ENCODE measurements at places on chromosomes 2 and 18.
A peak's percentile ranks its signal among the peaks of the same experiment; 100 is the strongest.

GRCh38 chr2:26757873-26758789 lies 6.0 kb upstream of the SLC35F6 start:
- no peak for DNase-seq

DNA sequence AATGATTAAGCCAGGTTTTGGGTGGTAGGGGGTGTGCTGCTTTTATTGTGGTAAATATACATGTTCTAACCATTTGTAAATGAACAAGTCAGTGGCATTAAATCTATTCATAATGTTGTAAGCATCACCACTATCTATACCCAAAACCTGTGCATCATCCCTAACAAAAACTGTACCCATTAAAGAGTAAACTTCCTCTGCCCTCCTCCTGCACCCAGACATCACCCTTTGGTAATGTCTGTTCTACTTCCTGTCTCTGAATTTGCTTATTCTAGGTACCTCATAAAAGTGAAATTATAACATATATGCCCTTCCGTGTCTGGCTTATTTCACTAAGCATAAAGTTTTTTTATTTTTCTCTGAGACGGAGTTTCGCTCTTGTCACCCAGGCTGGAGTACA lies 14.1 kb downstream of the RIF1 start:
- DNase-seq, result no peak

DNA sequence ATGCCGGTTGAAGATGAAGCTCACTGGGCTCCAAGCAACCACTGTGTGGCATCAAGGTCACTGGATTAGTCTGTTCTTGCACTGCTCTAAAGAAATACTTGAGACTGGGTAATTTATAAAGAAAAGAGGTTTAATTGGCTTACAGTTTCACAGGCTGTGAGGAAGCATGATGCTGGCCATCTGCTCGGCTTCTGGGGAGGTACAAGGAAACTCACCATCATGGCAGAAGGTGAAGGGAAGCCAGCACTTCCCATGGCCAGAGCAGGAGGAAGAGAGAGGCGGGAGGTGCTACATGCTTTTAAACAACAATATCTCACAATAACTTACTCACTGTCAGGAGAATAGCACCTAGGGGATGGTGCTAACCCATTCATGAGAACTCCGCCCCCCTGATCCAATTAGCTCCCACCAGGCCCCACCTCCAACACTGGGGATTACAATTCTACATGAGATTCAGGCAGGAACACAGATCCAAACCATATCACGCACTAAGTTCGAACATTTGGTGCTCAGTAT lies 109.7 kb upstream of the MGAT5 start:
- DNase-seq, result no peak

DNA sequence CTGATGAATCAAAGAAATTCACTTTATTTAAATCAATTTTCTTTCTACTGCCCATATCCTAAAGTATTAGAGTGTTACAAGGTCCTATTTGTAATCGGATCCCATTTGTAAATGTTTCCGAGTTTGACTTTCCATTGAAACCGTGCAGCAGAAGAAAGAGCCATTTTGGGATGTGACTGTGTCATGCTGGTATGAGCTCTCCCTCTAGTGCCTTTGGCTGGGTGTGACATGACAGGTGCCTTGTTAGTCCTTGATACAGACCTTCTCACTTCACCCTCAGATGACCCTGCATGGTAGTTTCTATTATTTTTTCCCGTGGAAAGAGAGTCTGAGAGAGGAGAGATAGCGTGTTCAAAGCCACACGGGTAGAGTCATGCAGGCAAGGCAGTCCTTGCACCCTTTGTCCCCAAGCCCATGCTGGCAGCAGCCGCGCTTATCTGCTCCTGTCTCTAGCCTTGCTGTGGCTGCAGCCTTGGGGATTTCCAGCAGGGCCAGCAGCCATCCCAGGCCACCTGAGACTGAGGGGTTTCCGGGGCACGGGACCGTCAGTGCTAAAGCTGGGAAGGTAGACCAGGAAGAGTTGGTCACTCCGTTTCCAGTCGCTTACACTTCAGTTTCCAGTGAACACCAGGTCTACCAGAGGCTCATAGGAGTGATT lies 21.4 kb downstream of the CHMP1B start:
- no peak for DNase-seq

DNA sequence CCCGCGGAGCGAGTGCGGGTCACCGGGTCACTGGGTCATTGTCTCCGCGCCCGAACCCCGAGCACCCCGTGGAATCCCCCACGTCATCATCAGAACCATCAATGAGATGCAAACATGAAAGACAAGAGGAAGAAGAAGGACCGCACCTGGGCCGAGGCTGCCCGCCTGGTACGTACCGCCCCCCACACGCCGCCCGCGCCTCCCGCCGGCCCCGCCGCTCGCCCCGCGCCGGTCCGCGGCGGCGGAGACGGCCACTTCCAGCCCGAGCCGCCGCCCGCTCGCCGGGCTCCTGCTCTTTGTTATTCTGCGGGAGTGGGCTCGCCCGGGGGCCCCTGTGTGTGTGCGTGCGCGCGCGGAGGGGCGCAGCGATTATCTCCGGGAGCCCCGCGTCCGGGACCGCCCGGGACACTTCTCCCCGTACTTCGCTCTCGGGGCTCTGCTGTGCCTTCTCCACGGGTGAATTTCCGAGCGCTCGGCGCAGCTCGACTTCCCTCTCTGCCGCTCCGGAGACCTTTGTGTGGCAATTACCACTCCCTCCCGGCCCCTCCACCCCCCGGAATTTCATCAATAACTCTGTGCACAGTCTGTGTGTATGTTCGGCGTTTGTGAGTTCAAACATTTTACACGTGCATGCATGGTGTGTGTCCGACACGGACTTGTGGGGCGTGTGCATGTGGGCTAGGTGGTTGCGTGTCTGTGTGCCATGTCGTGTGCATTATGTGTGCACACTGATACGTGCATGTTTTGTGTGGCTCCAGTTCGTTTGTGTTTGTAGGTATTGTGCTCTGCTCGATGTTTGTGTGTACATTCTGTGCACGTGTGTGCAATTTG lies 714 bp downstream of the ASXL3 start:
- DNase-seq, result no peak

- DNase-seq, result no peak
Observed at GRCh38 chr2:229350883-229351282, 79.8 kb upstream of the PID1 start.

DNA sequence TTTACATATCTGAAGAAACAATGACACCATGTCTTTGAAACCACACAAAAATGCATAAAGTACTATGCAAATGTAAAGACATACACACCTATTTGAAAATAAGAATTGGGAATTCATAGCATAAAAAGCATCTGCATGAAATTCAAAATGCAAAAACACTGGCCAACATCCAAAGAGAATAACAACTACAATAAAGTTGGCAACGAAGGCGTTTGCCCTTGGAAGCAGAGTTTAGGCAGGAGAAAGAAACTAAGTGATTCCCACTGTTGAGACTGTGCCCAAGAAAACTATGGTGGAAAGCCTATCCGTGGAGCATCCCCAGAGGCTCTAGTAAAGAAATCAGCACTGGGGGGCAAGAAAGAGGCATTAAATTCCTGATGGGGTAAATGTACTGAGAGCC lies 292.8 kb downstream of the RIT2 start:
- DNase-seq, result no peak

DNA sequence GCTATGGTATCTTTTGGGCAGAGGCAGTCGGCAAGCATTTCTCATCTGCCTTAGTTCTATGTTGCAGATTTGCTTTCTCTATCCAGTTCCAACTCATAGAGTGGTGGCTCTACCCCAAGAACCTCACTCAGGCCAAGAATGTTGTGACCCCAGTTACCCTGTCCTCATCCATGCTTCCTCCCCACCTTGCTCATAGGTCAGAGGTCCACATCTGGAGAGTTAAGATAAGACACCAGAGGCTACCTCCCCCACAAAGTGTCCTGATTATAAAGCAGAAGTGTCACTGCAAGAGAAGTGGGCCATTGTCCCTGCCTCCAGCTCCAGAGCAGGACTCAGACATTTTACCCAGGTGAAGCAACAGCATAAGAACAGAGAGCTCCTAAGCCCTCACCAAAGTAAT lies 276.8 kb upstream of the CHST9 start:
- no peak for DNase-seq

GRCh38 chr2:24453379-24454073 lies 37.5 kb upstream of the NCOA1 start:
- no peak for DNase-seq

DNA sequence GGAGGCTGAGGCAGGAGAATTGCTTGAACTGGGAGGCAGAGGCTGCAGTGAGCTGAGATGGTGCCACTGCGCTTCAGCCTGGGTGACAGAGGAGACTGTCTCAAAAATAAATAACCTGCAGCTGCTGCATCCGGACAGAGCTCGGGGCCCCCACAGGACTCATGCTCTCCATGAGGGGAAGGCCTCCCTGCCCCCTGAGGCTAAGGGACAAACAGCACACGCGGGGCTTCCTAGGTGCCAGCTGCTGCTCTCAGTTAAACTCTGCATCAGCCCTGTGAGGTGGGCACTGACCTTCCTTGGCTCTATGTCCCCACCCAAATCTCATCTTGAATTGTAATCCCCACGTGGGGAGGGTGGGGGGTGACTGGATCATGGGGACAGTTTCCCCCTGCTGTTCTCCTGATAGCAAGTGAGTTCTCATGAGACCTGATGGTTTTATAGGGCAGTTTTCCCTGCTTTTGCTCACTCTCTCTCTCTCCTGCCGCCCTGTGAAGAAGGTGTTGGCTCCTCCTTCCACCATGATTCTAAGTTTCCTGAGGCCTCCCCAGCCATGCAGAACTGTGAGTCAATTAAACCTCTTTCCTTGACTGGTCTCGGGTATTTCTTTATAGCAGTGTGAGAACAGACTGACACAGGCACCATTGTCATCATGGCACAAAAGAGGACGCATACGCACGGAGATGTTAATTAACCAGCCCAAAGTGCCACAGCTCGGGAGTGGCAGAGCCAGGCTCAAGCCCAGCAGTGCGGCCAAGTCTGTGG lies 49.9 kb upstream of the TAF1B start:
- DNase-seq, result no peak

- no peak for DNase-seq
Observed at GRCh38 chr2:143529118-143529720, 400.0 kb downstream of the ARHGAP15 start.

DNA sequence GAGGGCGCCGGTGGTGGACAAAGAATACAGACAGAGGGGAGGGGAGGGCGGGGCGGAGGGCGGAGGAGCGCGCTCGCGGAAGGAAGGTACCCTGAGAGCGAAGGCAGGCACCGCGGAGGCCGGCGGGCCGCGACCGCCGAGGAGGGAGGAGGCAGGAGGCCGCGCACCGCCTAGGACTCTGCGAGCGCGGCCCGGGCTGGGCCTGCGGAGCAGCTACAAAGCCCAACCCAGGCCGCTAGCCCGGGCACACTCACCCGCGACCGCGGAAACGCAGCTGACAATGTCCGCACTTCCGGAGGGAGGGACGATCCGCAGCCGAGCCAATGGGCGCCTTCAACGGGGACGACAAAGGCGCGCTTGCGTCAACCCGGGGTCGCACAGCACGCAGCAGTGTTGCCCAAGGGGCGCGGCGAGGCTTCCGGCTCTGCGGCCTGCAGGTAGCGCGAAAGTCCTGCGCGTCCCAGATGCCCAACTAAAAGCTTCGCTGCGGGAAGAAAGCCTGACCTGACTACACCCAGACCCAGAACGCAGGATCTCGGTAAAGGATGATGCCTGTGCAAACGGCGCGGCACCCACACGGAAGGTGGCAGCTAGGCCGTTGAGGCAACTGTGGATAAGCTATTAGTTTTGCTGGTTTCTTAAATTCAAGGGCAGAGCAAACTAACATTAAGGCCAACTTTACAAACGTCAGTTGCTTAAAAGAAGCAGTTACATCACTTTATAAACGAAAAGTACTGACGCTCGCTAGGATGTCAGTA lies at the start of gene C18orf32:
Gene C18orf32 (minus strand): TSS at position 282 of the 758 bp plus-strand sequence. CDS start 3,486 bp downstream, outside the sequence.
- DNase-seq, result peak; percentile 81

GRCh38 chr18:25275412-25276001 lies 76.5 kb downstream of the ZNF521 start:
- DNase-seq, result no peak

- DNase-seq, result no peak
Observed at GRCh38 chr2:85257970-85258605, 69.7 kb downstream of the TGOLN2 start.

- DNase-seq, result no peak
Observed at GRCh38 chr2:204860274-204860673, 315.0 kb downstream of the PARD3B start.

- no peak for DNase-seq
Observed at GRCh38 chr2:170307555-170308351, 129.8 kb downstream of the MYO3B start.

- DNase-seq, result no peak
Observed at GRCh38 chr2:78261454-78261853, 739.3 kb upstream of the LRRTM4 start.

DNA sequence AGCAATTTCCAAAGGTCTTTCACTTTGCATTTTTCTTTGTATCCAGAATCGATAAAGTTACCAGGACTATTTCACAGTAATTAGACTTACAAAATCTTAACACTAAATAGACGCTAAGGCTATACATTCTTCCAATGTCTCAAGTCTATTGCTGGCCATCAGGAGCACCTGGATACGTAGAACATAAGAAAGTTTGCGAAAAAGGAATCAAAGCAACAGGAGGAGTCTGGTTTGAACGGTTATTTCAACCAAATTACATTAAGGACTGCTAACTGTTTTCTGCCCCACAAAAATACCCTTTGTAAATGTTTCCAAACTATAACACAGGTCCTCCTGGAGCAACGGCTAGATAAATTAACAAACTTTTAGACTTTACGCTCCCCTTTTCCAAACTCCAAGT lies 1.4 kb upstream of the HNRNPA3 start:
- DNase-seq, result no peak

DNA sequence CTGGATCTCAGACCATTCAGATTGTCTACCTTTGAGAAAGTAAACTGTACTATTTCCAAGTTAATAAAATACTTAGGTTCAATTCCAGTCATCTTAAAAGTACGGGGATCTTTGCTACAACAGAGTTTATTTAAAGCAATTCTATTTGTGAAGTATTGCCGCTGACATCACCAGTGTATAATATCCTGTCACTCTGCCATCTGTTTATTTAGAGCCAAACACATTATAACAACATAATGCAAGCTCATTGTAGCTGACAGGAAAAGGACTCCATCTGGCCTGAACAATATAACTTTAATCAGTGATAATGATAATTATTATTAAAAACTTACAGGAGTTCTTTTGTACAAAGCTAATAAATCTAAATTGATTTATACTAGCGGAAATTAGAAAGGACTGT lies 786.8 kb downstream of the ERBB4 start:
- DNase-seq, result no peak

DNA sequence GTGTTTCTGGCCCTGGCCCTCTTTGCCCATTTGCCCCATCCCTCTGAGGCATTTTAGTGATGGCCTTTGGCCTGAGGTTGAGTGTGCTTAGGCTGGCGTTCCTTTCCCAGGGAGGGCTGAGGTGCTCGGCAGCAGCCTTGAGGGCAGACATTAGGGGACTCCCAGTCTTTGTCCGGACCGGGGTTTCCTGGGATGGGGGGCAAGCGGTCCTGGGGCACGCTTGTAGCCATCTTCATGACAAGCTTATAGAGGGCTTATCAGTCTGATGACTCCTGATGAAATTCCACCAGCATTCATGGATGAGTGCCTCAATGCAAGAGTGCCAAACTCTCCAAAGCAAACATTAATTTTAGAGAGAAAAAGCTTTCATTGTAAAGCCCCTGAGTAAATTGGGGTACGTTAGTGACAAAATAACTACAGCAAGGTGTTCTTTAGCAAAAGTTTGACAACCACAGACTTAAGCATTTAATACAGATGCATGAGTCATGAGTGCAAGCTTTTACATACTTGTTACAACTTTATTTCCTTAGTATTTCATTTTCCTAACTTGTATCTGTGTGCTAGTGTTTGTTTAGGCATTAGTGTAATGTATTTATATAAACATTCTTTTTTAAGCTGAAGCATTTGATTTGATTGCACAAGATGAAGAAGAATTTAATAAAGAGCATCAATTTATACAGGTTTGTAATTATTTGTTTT lies 45.6 kb downstream of the CEP192 start:
- DNase-seq, result no peak

Measured in stimulated activated CD4-positive, alpha-beta T cell treated with anti-CD3 and anti-CD28 coated beads, TNF-alpha, amount 100 ng/mL, for 4 hours (primary cell).